ENCODE measurements at places on chromosomes 16 and 17.

DNA sequence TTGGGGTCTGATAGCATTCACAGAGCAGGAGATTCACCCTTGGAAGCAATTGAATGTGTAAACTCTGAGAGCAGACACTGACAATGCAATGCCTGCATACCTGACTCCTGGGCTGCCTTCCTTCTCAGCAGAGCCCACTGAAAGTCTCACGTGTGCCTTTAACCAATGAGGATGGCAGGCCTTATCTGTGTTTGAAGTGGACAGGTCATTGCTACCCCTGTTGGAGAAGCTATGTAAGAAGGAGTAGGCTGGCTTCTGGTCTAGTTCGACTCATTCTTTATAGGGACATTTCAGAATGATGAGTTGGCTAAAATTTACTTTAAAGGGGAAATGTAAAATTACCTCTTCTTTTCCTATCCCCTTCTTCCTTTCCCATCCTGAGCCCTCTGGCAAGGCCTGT is 446.3 kb downstream of the SLC39A11 start:
- DNase-seq: no peak

GRCh38 chr16:86710602-86710950 is 132.2 kb downstream of the FOXL1 start:
- DNase-seq: no peak

GRCh38 chr16:85781695-85782370 is 17.5 kb downstream of the EMC8 start:
- DNase-seq: no peak

DNA sequence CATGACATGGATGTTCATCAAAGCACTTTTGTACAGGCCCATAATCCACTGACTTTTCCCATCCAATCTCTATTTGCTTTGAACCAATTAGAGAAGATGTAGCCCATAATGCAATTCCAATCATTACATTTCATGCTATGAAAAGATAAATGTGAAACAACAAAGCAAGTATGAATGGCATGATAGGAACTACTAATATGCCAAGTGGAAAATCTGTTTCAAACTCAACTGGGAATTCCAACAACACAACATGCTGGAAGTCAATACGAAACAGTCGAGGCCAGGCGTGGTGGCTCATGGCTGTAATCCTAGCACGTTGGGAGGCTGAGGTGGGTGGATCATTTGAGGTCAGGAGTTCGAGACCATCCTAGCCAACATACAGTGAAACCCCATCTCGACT is 39.6 kb upstream of the TMEM97 start:
- no peak for DNase-seq

DNA sequence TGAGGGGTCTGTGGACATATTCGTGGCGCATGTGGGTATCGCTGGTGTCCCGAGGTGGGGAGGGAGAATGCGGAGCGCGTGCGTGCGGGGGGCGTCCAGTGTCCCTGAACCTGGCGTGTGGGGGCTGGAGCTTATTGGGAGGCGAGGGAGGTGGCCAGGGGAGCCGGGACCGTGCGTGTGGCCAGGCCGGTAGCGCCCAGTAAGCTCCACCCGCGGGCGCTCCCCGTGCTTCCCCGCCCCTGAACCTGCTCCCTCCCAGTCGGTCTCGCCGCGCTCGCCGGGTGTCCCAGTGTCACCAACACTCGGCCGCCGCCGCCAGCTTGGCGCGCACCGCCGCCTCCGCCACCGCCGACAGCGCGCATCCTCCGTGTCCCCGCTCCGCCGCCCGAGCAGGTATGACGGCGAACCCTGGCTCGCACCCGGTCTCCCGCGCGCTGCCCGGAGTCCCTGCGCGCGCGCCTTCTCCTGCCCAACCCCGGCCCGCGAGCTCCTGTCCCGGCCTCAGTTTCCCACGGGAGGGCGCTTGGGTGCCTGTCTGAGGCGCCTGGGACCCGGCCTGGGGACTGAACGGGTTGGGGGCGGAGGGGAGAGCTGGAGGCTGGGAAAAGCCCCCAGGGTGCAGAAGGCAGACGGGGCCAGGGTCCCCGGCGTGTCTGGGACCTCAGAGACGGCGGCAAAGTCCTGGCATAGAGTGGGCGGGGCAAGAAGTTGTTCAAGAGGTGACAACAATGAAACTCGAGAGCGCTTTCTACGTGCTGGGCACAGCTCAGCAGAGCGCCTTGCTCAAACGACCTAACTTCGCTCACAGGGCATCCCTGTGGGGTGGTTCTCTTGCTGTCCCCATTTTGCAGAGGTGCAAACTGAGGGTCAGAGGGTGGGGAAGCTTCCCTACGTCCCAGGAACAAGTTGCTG is at the start of gene SCNN1B:
Gene SCNN1B (plus strand): TSS at position 258 of the 912 bp plus-strand sequence. CDS start 46,298 bp downstream, outside the sequence.
- no peak for DNase-seq

- no peak for DNase-seq
Observed at GRCh38 chr16:73190688-73191659, 143.0 kb upstream of the ZFHX3 start.

GRCh38 chr17:16583781-16584180 is 14.8 kb upstream of the ZNF287 start:
- peak; percentile 19 for DNase-seq

- no peak for DNase-seq
Observed at GRCh38 chr17:57468932-57469775, 212.8 kb downstream of the MSI2 start.

DNA sequence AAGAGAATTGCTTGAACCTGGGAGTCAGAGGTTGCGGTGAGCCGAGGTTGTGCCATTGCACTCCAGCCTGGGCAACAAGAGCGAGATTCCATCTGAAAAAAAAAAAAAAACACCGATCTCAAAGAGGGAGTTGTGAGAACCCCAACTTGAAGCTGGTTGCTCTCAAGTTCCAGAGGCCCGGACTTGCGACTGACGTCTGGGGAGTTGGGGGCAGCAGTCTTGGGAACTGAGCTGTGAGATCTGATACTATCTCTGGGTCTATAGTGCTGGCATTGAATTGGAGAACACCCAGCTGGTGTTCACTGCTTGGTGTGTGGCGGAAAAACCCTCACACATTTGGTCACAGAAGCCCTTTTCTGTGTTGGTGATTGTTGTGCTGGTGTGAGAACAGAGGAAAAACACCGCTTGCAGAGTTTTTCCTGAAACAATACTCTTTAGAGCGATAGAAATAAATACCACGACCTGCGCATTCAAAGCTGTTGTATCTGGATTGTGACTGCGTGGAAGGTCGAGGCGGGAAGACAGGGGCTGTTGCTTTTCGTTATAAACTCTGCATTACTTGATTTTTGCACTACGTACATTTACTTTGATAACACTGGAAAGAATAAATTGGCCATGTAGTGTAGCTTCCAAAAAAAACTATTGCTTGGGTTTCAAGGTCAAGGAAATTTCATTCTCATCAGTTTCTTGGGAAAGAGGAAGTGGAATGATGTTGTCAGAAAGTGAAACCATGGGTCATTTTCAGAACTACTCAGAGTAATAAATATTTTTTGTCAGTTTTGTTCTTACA is 8.8 kb downstream of the SCIMP start:
- DNase-seq: no peak

- no peak for DNase-seq
Observed at GRCh38 chr17:61809816-61810392, 53.4 kb downstream of the BRIP1 start.

GRCh38 chr17:22265807-22266206 is 573.5 kb downstream of the KCNJ18 start:
- no peak for DNase-seq

Measured in esophagus muscularis mucosa (tissue), 4 donors.